ENCODE measurements at places on chromosomes 5 and 9.

DNA sequence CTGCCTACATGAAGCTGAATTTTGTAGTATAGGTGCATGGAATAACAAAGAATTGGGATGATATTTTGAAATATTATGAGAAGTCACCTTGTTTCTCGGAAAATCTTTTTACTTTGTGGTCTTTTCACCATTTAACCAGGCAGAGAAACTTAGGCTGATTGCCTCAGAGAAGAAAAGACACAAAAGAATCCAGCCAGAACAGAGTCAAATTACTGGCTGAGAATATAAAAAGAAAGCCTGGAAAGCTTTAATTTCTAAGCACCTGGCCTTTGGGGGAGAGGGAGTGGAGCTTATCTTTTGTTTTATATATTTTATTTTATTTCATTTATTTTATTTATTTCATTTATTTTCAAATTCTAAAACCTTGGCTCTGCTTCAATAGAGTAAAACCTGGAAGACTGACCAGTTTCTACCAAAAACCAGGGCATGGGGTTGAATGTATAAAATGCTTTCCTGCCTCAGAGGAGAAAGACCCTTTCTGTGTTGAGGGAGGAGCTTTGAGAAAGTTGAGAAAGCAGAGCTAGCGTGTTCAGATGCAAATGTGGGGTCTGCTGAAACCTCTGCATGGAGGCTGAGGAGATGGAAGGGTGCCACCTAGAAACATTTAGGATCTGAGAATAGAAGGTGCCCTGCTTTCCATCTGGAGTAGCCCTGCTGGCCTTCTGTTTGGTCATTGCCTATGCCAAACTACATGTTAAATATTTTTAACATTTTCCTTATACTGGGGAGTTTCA lies 81.6 kb downstream of the NREP start:
- DNase-seq, result no peak

DNA sequence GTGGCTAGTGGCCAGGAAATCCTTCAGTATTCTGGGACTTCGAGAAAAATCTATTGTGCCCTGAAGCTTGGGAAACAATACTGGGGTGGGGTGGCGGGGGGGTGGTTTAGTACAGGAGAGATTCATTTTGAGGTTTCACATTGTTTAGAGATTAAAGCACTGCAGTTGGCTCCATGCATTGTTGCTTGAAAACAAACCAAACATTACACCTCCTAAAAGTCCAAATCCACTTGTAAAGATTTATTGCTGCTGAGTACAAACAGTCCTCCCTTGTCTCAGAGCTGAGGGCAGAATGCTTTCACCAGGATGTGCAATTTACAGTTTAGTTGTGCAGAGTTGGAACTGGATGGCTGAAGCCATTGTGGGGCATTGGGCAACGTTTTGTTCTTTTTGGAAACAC lies 49.4 kb downstream of the GGTA1 start:
- DNase-seq, result no peak

DNA sequence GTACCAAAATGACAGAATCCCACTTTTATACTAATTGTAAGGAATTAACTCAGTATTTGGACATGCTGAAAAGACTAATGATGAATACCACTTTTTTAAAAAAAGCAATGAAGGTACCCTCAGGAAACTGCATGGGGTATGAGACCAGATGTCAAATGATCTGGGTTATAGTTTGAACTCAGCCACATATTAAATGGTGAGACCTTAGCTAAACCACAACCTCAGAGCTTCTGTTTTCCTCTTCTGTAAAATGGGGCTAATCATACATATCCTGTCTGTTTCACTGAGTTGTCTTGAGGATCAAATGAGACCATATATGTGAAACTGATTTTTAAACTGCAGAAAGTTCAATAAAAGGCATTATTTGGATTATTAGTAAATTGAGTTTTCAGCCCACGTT lies 238.4 kb downstream of the AP3B1 start:
- no peak for DNase-seq

DNA sequence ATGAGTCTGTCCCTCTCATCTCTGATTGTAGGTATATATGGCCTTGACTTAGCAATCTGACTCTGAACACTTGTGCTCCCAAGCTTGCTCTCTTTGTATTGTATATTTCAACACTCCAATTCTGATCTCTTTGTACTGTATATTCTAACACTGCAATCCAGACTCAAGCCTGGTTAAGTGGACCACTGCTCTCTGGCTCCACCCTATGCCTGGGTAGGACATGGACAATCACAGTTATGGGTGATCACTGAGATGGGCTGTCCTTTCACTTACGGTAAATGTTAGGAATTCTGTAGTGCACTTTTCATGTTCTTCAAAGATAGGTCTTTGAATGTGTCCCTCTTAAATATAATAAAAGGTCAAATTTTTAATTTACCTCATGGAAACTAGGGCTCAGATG lies 165.1 kb downstream of the TLR4 start:
- no peak for DNase-seq

GRCh38 chr9:93059011-93059714 lies 662 bp downstream of the SUSD3 start:
- no peak for DNase-seq

DNA sequence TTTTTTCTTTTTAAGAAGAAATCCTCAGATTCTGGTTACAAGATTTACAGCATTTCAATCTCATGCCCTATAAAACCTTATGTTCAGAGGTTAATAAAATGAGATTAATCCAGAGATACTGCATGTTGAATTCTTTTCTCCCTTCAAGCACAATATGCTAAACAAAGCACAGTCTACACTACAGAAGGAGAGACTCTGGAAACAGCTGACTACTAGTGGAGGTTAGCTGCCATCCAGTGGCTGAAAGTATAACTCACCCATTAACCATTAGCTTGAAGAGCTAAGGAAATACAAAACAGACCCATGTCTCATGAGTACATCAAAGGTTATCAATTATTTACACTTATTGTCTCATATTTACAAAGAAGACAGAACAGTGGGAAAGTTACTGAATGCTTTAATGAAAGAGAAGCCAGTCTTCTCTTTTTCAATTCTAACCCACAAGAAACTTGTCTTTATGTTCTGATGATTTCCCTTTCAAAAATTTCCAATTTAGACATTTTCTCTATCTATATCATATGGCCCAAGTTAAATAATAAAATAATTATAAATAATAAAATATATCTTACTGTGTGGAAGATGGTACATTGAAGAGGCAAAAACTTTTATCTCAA lies 12.7 kb upstream of the DNAH5 start:
- peak; percentile 61 for DNase-seq

- no peak for DNase-seq
Observed at GRCh38 chr9:36905101-36906066, 128.7 kb downstream of the PAX5 start.

DNA sequence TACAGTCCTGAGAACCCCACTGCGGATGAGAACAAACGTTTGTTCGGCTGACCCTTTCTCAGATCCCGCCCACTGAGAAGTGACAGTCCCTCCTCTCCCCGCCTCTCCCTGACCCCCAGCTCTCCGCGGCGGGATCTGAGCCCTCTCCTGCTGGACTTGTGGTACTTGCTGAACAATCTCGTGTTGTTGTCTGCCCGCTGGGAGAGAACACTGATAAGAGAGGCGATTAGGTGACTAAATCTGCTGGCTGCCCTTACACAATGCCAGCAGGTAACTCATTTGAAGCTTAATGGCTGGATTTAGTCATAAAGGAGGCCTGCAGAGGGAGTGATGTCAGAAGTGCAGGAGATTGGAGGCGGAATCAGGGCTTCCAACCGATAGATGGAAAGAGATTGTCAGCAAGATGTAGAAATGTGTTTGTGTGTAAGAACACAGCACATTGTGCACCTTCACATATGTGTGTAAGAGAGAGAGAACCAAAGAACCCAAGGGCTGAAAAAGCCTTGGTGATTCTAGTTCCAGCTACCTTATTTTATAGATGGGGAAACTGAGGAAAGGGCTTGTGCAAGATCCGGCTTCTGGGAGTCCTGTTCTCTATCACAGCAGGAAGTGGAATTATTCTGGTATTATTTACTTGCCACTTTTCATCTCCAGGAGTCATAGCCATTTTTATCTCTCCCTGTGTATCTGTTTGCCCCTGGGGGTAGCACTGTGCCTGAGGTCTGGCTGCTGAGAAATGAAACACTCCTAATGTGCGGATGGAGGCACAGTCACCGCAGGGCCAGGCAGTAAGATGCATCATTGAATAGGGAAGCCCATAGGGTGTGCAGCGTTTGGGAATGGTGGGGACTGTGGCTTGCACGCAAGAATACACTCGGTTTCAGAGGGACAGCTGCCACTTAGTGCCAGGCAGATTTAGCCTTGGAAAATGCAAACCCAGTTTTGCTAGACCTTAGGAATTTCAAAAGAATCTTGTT lies 203.7 kb upstream of the MSX2 start:
- peak; percentile 42 for DNase-seq

GRCh38 chr5:67490543-67491321 lies 294.1 kb upstream of the CD180 start:
- DNase-seq, result no peak

DNA sequence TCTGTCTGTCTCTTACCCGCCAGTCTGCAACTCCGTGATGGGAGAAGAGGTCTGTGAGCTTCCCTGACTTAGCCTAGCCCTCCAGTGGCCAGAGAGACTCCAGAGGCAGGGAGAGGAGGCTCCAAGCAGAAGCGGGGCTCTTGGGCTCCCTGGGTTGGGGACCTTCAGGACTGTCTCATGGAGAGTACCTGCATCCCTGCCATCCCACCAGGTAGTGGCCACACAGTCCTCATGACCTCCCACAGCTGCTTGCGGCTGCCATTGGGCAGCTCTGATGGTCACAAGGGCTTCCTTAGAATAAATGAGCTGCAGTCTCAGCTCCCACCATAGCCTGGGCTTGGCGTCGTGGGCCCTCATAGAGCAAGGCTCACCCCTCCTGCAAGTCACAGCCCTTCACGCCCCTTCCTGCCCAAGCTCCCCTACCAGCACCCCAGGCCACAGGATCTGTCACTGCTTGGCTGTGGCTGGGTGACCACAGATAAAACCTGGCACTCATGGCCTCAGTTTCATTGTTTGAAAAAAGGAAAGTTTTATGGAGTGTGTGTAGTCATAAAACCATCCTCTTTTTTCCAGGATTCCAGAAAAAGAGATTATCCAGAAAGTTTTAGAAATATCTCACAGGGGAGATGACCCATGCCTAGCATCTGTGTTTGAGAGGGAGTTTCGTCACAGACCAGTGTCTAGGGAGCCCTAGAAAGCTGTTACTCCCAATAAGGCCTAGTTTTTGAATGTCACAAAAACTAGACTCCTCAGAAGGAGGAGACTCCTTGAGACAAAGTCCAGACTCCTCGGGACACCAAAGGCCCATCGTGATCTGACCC lies 48.4 kb downstream of the PPARGC1B start:
- no peak for DNase-seq

DNA sequence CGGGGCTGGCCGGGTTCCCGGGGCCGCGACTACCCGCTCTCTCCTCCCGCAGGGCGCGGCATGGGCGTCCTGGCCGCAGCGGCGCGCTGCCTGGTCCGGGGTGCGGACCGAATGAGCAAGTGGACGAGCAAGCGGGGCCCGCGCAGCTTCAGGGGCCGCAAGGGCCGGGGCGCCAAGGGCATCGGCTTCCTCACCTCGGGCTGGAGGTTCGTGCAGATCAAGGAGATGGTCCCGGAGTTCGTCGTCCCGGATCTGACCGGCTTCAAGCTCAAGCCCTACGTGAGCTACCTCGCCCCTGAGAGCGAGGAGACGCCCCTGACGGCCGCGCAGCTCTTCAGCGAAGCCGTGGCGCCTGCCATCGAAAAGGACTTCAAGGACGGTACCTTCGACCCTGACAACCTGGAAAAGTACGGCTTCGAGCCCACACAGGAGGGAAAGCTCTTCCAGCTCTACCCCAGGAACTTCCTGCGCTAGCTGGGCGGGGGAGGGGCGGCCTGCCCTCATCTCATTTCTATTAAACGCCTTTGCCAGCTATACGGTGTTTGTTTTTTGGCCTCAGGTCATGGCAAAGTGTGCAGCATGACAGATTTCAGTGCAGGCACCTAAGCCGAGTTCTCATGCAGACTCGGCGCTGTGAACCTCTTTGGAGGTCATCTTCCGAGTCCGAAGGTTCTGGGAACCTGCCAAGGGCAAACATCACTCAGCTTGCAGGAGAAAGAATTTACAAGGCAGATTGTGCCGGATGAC lies 516 bp downstream of the MRPL41 start:
- no peak for DNase-seq

GRCh38 chr9:136978865-136979544 lies 1.7 kb downstream of the PTGDS start:
- DNase-seq, result no peak

DNA sequence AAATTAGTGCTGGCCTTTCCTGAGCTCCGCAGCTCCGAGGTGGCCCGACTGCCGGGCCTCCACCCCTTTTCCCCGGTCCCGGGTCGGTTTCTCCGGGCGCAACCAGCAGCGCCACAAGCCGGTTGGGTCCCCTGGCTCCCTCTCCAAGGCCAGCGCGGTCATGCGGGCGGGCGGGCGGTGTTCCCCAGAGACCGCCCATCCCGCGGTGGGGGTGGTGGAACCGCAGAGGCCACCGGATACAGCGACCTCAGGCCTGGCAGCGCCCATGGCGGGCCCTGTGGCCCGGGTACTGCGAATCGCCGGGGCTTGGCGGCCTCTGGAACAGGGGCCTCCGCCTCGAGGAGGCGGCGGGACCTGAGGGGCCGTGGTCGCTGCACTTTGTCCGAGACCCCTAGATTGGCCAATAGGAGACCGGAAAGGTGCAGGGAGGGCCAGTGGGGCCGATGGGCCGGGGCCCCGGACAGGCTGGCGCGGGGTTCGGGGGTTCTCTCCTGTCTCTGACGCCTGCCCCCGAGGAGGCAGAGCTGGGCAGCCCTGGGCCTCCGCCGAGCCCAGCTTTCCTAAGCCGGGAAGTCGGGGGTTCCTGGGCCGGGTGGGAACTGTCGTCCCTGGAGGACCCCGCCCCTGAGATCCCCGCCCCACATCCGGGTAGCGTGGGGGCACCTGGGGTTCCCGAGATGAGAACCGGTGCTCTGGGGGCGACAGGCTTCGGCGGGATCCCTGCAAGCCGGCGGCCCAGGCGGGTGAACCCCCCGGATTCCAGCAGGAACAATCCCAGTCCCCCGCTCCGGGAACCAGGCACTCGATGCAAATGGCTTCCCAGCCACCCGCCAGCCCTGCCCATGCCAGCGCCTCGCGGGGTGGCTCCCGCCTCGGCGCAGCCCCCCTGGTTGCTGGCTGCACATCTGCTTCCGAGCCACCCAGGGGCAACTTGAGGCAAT lies 293.9 kb downstream of the ZSWIM6 start:
- DNase-seq, result peak; percentile 89

GRCh38 chr5:15575666-15576065 lies 75.7 kb downstream of the FBXL7 start:
- DNase-seq, result no peak

DNA sequence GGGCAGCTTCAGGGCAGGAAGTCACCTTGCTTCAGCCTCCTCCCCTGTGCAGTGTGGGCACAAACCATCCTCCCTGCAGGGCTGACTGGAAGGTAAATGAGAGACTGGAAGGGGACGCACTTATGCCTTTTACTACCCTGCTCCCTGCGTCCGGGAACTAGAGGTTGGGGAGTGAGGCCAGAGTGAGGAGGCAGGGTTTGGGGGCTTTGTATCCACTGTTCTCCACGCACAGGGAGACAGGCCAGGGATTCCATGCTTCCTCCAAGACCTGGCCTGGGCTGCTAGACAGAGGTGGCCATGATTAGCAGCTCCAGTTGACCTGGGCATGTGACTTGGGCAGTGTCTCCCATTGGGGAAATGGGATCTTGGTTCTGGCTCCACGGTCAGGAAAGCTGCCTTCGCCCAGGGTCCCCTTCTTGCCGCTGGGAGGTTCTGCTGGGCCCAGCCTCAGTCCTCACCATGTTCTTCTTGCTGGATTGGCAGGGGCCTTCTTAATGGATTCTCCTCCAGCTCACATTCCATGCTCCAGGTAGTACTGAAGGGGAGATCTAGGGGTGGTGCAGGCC lies 37.0 kb upstream of the PSD2 start:
- no peak for DNase-seq

- no peak for DNase-seq
Observed at GRCh38 chr5:2178071-2178477, 295.3 kb upstream of the IRX4 start.

- peak; percentile 69 for DNase-seq
Observed at GRCh38 chr5:152560512-152561137, 155.5 kb upstream of the NMUR2 start.

Measured in retina (tissue), 1 donor.